ENCODE measurements at places on chromosomes 6 and 20. TPM values are rescaled to one million over a fixed set of nuclear protein-coding genes. Genes with fewer than 3 reads are reported as not detected.

DNA sequence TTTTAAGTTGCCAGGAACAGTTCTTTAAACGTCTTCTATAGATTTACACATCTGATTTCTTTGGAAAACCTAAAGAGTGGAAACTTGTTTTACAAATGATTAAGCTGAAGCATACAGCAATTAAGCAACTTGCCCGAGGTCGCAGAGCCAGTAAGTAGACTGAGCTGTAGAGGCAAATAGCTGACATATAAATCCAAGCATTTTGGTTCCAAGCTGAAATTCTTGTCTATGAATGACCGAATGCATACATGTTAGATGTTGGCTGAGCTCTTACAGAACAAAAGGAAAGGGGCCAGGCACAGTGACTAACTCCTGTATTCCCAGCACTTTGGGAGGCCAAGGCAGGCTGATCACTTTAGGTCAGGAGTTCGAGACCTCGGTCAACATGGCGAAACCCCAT lies 101.8 kb upstream of the SGK1 start:
- DNase-seq, result no peak
- H3K36me3 ChIP-seq, result no peaks in the 10 kb centered on the region
- no peaks in the 10 kb centered on the region for H3K4me1 ChIP-seq
- no peak overlapping the region for H3K27ac ChIP-seq

DNA sequence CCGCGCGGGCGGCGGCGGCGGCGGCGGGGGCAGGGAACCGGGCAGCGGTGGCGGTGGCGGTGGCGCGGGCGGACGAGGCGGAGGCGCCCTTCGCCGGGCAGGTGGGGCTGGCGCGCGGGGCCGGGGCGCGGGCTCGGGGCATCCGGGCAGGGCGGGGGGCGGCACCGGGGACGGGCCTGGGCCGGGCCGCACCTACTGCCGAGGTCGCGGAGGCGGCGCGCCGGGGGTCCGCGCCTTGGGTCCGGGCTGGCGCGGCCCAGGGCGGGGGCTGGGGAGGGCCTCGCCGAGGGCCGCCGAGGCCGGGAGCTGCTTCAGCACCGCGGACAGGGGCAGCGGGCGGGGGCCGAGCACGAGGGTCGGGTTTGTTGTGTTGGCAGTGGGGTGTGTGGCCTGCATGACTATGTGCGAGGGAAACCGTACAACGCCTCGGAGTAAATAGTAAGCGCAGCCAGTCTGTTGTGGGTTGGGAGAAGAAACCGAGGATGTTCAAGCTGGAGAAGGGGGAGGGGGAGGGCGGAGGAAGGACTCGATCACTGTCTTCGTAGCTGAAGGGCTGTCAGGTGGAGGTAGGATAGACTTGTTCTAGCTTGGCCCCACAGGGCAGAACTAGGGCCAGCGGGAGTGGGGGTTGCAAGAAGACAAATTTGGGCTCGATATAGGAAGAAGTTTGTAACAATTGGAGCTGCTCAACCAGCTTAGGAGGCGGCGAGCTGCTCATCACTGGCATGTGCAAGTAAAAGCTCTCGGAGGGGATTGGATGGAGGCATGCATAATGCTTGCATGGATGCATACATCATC lies 593 bp downstream of the MMP24 start:
- no peak overlapping the region for H3K27ac ChIP-seq
- H3K36me3 ChIP-seq, result no peaks in the 10 kb centered on the region
- no peaks in the 10 kb centered on the region for H3K27me3 ChIP-seq
- peak overlapping the region; percentile 35 for H3K4me3 ChIP-seq

DNA sequence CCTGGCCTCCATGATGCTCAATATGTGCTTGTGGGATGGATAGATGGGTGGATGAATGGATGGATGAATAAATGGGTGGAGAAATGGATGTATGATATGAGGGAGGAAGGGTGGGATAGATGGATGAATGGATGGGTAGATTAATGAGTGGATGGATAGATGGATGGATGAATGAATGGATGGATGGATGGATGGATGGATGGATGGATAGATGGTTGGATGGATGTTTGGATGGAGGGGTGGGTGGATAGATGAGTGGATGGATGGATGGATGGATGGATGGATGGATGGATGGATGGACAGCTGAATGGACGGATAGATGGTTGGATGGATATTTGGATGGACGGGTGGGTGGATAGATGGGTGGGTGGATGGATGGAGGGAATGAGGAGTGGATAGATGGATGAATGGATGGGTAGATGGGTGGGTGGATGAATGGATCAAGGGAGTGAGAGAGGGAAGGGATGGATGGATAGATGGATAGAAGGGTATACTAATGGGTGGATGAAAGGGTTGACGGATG lies 139.4 kb downstream of the CEBPB start:
- no peak overlapping the region for H3K4me3 ChIP-seq

GRCh38 chr6:112017169-112017568 lies 36.7 kb upstream of the CCN6 start:
- H3K27me3 ChIP-seq, result no peaks in the 10 kb centered on the region
- DNase-seq, result no peak
- H3K36me3 ChIP-seq, result no peaks in the 10 kb centered on the region
- peaks cover 28% of the 10 kb centered on the region for H3K4me1 ChIP-seq
- H3K4me3 ChIP-seq, result no peak overlapping the region

- DNase-seq, result no peak
- H3K27me3 ChIP-seq, result no peaks in the 10 kb centered on the region
- peak overlapping the region; percentile 6 for H3K27ac ChIP-seq
- no peak overlapping the region for H3K4me3 ChIP-seq
- no peaks in the 10 kb centered on the region for H3K36me3 ChIP-seq
- H3K4me1 ChIP-seq, result peaks cover 65% of the 10 kb centered on the region
Observed at GRCh38 chr20:58408603-58409246, 19.7 kb downstream of the VAPB start.

DNA sequence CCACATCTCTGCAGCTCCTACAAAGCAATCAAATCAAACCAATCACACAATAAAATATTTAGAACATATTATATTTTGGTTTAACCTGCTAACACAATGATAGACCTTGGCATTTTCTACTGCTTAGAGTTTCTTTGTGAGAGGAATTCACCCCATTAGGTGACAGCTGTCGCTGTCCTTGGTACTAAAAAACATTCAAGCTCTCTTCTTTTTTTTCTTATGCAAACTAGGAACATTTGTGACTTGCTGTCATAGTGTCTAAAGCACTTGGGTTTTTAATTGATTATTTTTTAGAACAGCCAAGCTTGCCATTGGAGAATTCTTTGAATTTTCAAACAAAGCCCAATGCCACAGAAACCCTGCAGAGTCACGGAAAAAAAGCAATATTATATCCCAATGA lies 46.4 kb downstream of the CNR1 start:
- H3K4me1 ChIP-seq, result no peaks in the 10 kb centered on the region
- no peaks in the 10 kb centered on the region for H3K27me3 ChIP-seq
- no peaks in the 10 kb centered on the region for H3K36me3 ChIP-seq
- H3K4me3 ChIP-seq, result no peak overlapping the region

DNA sequence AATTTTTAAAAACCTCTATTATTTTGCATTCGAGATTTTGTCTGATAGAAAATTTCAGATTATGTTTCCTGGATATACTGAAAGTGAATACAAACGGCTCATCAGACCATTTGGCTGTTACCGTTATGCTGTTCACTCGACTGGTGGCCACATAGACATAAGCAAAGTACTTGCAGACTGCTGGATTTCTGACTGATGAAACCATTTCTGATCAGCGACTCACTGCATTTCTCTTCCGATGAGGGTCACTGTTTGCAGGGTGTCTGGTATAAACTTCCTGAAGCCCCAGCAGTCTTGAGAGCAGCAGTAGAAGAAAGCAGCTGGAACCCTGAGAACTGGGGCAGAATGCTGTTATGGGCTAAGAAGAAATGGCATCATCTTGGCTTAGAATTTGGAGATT lies 17.7 kb downstream of the SNX9 start:
- no peaks in the 10 kb centered on the region for H3K36me3 ChIP-seq
- no peak overlapping the region for H3K27ac ChIP-seq

DNA sequence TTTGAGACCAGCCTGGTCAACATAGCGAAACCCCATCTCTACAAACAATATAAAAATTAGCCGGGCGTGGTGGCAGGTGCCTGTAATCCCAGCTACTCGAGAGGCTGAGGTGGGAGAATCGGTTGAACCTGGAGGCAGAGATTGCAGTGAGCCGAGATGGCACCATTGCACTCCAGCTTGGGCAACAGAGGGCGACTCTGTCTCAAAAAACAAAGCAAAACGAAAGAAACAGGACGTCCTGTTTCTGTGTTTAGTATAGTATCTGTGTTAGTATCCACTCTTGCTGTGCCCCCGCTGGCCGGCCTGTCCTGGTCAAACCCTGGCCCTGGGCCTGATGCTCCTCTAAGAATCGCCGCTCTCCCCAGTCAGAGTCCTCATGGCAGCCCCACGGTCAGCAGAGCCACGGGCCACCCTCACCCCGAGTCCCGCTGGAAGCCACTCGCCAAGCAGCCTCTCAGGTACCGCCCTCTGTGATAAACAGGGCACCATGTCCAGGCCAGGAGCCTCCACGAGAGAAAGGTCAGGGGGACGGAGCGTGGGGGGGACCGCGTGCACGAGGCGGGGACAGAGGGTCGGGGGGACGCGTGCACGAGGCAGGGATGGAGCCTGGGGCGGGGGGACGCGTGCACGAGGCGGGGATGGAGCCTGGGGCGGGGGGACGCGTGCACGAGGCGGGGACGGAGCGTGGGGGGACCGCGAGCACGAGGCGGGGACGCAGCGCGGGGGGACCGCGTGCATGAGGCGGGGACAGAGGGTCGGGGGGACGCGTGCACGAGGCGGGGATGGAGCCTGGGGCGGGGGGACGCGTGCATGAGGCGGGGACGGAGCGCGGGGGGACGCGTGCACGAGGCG lies 384.5 kb downstream of the SMOC2 start:
- no peaks in the 10 kb centered on the region for H3K27me3 ChIP-seq
- no peak overlapping the region for H3K4me3 ChIP-seq
- no peak overlapping the region for H3K27ac ChIP-seq
- no peaks in the 10 kb centered on the region for H3K36me3 ChIP-seq
- H3K4me1 ChIP-seq, result no peaks in the 10 kb centered on the region

DNA sequence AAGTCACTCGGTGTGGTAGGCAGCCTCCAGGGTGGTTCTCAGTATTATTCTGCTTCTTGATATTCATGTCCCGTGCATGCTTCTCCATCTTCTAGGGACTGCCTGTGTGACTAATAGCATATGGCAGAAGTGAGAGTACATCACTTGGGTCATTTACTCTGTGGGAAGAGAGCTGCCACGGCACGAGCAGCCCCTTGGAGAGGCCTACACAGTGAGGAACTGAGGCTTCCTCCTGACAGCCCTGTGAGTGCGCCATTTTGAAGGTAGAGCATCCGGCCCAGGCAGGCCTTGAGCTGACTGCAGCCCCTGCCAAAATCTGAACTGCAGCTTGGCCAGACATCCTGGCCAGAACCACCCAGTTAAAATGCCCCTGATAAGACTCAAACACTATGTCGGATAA lies 17.3 kb upstream of the MCUR1 start:
- H3K36me3 ChIP-seq, result no peaks in the 10 kb centered on the region
- H3K27ac ChIP-seq, result no peak overlapping the region
- H3K27me3 ChIP-seq, result no peaks in the 10 kb centered on the region

DNA sequence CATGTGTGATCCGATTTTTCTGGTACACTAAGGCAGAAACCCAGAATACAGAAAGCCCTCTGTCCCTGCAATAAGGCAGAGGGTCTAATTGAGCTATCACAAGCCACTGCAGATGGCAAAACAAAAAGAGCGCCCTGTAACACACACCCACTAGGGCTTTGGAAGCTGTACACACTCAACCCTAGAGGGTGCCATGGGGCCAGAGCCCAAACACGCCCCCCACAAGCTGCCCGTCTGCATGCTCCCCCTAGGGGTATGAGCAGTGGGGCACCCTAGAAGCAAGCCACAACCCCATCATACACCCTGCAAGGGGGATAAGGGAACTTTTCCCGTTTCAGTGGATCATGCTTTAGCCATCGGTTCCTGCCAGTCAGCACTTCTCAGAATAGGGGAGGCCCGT lies 62.2 kb upstream of the PDE10A start:
- no peaks in the 10 kb centered on the region for H3K36me3 ChIP-seq
- peak; percentile 82 for DNase-seq
- H3K27ac ChIP-seq, result no peak overlapping the region
- no peak overlapping the region for H3K4me3 ChIP-seq
- H3K27me3 ChIP-seq, result no peaks in the 10 kb centered on the region

- no peaks in the 10 kb centered on the region for H3K27me3 ChIP-seq
- H3K4me3 ChIP-seq, result peak overlapping the region; percentile 56
- peaks cover 8% of the 10 kb centered on the region for H3K4me1 ChIP-seq
- no peak for DNase-seq
Observed at GRCh38 chr6:7261852-7262461, 51.0 kb downstream of the SSR1 start.

- no peaks in the 10 kb centered on the region for H3K27me3 ChIP-seq
- no peak for DNase-seq
- no peak overlapping the region for H3K27ac ChIP-seq
- H3K4me1 ChIP-seq, result no peaks in the 10 kb centered on the region
- H3K4me3 ChIP-seq, result no peak overlapping the region
Observed at GRCh38 chr6:40437631-40438030, 149.5 kb downstream of the LRFN2 start.

GRCh38 chr6:36445621-36446020 lies 2.8 kb downstream of the KCTD20 start:
- peaks cover 34% of the 10 kb centered on the region for H3K4me1 ChIP-seq
- no peaks in the 10 kb centered on the region for H3K27me3 ChIP-seq
- no peak for DNase-seq
- peaks cover 11% of the 10 kb centered on the region for H3K36me3 ChIP-seq

DNA sequence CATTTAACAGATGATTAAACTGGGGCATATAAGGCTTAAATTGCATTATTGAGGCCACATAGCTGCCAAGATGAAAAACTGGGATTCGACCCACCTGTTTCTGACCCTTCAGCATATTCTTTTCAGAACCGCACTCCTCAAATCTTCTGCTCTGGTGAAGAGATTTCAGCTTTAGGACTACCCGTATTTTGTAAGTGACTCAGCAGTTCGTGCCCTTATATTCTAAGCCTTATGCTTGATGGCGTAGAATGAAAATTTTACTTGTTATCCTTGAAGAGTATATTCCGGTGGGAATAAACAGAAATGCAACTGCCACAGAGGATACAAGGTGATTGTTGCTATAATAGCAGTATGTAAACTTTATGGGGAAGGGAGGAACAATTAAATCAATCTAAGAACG lies 657.1 kb downstream of the DOK5 start:
- H3K27ac ChIP-seq, result no peak overlapping the region
- DNase-seq, result no peak
- no peaks in the 10 kb centered on the region for H3K36me3 ChIP-seq
- H3K27me3 ChIP-seq, result no peaks in the 10 kb centered on the region
- peaks cover 4% of the 10 kb centered on the region for H3K4me1 ChIP-seq

The ECT2L gene
- total RNA-seq, result 0.17 TPM

The ENPP4 gene
- 19.0 TPM for total RNA-seq

The FAM83C gene
- not detected for total RNA-seq

The LMBRD1 gene
- 50.4 TPM for total RNA-seq

The DSN1 gene
- 7.2 TPM for total RNA-seq

The CPXM1 gene
- 0.17 TPM for total RNA-seq

The FAM217A gene
- total RNA-seq, result not detected

The EYA4 gene
- 2.9 TPM for total RNA-seq

The DNAJC5 gene
- 45.2 TPM for total RNA-seq

The CCN6 gene
- total RNA-seq, result not detected

The MUCL3 gene
- total RNA-seq, result not detected
